ENCODE measurements at places on chromosomes 13 and 19.

- no peak for DNase-seq
Observed at GRCh38 chr19:49125025-49125731, 5.8 kb downstream of the PPFIA3 start.

GRCh38 chr13:86567119-86567518, 767.9 kb upstream of the SLITRK6 start:
- DNase-seq = no peak

DNA sequence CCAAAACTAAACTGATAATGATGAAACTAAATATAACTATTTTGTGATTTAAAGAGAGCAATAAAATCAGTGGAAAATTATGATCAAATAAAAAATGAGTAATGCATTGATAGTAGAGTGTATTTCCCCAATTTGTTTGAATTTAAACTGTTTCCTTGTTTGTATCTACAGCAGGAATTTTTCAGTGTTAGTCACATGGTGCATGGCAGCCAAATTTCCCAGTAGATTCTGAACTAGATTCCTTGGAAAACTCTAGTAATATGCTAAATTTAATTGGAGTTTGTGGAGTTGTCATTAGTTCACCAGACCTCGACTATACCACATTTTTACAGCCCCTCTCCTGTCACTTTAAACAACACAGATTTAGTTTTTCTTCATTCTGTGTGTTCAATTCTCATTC, 156.2 kb downstream of the PCCA start:
- no peak for DNase-seq

DNA sequence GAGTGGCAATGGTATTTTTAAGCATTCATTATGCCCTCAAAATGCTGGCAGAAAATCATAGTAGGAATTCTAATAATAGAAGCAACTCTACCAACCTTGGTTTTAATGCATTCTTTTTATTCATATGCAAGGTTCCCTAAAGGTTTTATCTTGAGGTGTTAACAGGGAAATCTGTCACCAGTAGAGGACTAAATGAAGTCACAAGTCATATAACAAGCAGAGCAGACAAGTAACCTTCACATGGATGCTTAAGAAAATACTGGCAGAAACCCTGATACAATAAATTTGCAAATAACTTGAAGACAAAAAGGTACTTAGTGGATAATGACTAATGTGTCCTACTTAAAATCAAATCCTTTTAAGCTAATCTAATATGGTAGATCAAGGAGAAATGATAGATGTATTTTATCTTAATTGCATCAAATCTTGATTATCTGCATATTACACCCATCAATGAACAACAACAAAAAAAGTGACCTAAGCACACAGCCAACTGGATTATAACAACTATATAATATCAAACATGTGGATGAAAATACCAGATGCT, 73.3 kb downstream of the RFC3 start:
- no peak for DNase-seq

DNA sequence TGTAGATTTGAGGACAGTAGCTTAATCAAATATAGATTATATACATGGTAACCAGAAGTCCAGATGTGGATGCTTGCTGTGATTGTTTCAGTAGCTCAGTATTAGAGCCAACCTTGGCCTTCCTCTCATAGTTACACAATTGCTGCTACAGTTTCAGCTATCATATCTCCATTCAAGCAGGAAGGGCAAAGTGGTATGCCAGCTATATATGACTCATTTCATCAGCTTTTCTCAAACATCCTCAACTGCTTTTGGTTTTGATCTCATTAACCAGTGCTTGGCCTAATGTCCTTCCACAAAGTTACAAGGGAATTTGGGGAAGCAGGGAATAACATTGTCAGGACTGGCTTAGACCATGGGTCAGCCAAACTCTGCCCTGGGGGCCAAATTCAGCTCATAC, 73.0 kb upstream of the MAB21L1 start:
- peak; percentile 69 for DNase-seq

GRCh38 chr13:92379371-92379770, 847.2 kb upstream of the GPC6 start:
- DNase-seq = no peak

DNA sequence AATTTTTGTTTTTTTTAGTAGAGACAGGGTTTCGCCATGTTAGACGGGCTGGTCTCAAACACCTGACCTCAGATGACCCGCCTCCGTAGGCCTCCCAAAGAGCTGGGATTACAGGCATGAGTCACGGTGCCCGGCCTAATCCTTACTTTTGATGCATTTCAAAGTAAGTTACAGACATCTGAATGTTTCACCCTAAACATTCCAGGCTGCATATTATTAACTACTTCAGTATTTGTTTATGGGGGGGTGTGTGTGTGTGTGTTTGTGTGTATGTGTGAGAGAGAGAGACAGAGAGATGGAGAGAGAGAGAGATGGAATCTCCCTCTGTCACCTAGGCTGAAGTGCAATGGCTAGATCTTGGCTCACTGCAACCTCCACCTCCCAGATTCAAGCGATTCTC, 13.1 kb downstream of the SULT2B1 start:
- DNase-seq = peak; percentile 71

DNA sequence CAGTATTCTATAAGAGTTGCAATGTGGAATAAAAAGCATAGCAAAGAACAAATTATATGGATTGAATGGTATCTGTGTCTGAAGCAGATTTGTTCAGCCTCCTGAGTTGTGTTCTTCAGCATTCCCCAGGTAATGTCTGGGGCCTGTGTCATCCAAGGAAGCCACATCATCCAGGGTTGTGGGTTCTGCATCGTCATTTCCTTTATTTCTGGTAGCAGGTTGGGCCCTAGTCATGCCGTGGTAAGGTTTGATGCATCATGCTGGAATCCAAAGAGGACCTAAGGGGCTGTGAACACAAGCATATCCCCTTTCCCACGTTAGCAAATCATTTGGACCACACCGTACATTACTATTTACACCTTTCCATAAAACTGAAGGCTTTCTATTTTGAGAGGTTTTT, 131.0 kb upstream of the ZNF91 start:
- DNase-seq = no peak

- no peak for DNase-seq
Observed at GRCh38 chr13:46753137-46753536, 43.8 kb downstream of the ESD start.

DNA sequence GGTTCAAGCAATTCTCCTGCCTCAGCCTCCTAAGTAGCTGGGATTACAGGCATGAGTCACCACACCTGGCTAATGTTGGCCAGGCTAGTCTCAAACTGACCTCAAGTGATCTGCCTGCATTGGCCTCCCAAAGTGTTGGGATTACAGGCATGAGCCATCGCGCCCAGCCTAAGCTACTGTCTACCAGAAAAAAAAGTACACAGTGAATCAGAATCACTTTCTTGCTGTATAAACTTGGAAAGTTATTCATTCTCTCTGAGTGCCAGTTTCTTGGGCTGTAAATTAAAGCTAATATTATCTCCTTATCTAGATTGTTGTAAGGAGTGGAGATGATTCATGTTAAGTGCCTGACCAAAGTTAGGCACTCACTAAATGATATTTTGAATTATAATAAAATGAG, 242.8 kb downstream of the ENOX1 start:
- peak; percentile 38 for DNase-seq
